ENCODE measurements at places on chromosomes 5 and 9.
A peak's percentile ranks its signal among the peaks of the same experiment; 100 is the strongest.

DNA sequence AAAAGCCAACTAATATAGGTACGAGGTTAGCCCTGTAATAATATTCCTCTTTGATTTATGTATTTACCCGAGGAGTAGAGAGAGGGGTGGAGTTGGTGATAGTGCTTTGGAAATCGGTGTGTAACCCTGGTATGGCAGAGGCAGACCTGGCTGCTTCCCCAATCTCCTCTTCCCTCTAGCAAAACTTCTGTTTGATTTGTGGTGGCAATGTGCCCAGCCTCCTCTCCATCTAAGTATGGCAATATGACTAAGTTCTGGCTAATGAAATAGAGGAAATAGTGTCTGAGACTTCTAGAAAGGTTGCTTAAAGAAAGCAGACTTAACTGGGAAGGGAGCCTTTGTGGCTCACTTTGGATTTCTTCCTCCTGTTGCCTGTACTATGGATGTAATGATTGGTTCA is 491.1 kb downstream of the ENC1 start:
- DNase-seq: peak; percentile 45

- DNase-seq: no peak
These were observed 148.4 kb downstream of the C5orf15 start for GRCh38 chr5:133819977-133820471.

GRCh38 chr5:123429221-123429954 is 6.2 kb upstream of the CEP120 start:
- DNase-seq: peak; percentile 36

- DNase-seq: no peak
These were observed 35.3 kb downstream of the HNRNPH1 start for GRCh38 chr5:179588166-179588565.

All from choroid plexus epithelial cell (primary cell).